Daoy (cell line): ENCODE measurements at places on chromosomes 1 and 21. TPM values are rescaled to one million over a fixed set of nuclear protein-coding genes. Genes with fewer than 3 reads are reported as not detected.

DNA sequence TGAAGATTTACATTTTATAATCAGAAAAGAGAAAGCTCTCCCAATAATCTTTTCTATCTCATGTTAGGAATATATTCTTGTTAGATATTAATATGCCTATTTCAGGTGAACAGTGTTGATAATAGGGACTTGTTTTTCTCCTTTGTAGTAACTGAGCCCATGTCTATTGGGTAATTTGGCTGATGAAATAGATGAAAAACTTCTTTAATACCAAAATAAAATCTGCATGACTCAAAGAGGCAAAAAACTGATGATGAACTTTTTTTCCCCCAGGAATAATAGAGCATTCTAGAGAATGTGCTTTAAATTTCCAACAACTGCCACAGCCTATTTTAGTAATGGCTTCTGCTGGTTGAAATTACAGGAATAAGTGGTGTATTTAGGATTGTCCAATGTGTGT lies 178.9 kb upstream of the GREM2 start:
- DNase-seq: no peak

The OTUD3 gene
- total RNA-seq: 4.7 and 5.0 TPM in 2 replicates

DNA sequence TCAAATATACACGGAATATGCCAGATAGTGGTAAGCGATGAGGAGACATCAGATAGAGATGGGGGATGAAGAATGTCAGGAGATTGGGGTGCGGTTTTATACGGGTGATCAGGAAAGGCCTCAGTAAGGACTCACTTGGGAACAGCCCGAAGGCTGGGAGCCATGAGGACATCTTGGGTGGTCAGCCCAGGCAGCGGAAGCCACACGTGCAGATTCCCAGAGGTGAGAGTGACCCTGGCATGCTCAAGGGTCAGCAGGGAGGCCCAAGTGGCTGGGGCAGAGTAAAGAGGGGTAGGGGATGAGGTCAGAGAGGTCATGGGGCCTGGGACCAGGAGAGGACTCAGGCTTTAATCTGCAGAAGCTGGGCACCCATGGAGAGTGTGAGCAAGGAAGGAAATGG lies 106.6 kb downstream of the MATN1 start:
- DNase-seq: no peak

DNA sequence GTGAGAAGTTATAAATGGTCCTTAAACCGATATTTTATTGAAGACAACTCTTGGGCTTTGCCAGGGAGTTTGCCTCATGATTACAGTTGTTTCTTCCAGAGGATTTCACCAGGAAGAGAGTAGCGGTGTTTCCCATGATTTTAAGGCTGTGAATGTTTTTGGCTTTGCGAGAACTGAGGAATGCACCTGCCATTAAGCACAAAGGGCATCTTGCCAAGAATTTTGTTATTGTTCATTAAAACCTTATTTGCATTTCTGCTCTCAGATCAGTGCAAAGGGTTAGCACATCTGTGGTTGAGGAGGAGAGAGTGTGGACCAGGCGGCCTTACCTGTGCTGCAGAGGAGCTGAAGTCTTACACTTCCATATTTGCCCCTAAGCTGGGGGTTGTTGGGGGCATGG lies 13.8 kb downstream of the CNIH3 start:
- no peak for DNase-seq

- no peak for DNase-seq
Measured at GRCh38 chr1:64295136-64295535, 91.7 kb downstream of the UBE2U start.

GRCh38 chr1:157203166-157203565 lies 65.0 kb upstream of the ETV3 start:
- DNase-seq: no peak

The MEGF6 gene
- total RNA-seq: 2.5 and 5.1 TPM in 2 replicates

The AKR7A3 gene
- total RNA-seq: 0.40 and 0.77 TPM in 2 replicates

- DNase-seq: no peak
Measured at GRCh38 chr1:107739201-107739600, 225.8 kb downstream of the VAV3 start.

The ADAMTS1 gene
- 33.1 and 35.2 TPM in 2 replicates for total RNA-seq

DNA sequence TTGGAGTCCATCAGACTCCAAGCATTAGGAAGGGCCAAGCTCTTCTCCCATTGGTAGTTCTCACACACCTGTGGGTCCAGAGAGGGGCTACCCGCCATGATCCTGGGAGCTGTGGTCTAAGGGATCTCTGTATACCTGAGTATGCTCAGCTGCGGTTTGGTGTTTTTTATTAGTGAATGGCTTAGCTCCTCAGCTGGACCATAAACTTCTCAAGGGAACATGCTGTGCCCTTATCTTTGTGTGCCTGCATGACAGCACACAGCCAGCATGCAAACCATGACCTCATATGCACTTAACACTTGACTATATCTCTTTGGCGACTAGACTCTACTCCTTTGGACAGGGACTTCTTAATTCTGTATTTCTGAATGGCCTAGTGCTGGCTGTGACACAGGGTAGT lies 94.5 kb downstream of the CD58 start:
- DNase-seq: no peak

DNA sequence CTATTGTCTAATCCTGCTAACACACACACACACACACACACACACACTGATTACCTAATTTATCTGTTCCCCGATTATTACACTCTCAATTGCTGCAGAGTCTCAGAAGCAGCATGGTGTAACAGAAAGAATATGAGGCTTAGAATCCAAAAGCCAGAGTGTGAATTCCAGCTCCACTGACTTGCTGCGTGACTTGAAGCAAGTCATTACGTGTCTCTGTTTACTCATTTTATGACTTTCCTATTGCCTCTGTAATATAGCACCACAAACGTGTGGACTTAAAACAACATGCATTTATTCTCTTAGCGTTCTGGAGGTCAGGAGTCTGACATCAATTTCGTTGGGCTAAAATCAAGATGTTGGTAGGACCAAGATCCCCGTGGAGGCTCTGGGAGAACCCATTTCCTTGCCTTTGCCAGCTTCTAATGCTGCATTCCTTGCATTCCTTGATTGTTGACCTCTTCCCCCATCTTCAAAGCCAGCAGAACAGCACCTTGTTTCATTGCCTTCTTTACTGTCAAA lies 55.9 kb upstream of the ATP5PO start:
- DNase-seq: peak; percentile 53

DNA sequence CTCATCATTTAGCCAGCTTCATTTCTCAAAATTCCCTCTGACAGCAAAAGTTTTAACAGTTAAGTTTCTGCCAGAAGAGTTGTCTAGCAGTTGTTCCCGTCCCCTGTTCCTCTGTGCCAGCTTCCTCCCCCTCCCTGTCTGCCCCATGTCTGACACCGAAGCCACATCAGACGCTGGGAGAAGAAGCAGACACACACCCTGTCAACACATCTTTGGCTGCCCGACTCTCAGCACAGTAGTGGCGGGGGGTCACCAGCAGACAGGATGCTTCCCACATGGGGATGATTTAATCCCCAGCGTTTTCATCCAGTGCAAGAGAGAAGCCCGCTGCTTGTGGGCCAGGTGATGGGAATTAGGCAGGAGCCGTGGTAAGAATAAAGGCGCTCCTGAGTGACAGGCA lies 379.4 kb upstream of the RUNX1 start:
- DNase-seq: peak; percentile 40

DNA sequence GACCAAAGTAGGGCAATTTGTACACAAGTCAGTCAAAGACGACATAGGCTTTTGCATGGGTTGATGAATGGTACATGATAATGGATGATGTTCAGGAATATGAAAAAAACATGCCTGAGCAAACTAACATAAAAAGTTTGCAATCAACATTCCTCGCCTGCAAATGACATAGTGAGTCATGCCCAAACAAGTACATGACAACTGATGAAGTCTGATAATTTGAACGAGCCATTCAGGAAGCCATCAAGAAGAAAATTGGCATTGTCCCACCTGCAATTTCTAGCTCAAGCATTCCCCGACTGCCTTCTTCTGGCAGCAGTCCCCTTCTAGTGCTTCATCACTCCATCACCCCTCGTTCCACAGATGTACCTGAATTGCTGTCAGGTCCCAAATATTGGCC lies 118.4 kb upstream of the NR5A2 start:
- peak; percentile 12 for DNase-seq

GRCh38 chr1:202890392-202890791 lies 1.4 kb upstream of the RABIF start:
- DNase-seq: no peak

The PDZK1IP1 gene
- total RNA-seq: not detected in 2 replicates

DNA sequence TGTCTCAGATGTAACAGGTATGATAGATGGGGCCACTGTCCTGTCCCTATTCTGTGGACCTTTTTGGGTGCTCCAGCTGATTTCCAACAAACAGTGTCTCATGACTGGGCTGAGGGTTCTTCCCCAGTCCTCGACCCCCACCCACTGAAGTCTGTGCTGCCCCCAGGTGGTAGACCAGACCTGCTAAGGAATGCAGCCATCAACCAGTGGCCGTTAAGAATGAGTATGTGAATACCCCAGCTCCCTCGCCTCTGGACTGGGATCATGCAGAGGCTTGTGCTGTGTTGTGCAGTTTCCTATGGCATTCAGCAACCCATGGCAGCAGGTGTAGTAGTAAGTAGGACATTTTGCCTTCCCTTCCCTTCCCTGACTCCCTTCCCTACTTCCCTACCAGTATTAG lies 183.1 kb upstream of the KAZN start:
- peak; percentile 21 for DNase-seq

DNA sequence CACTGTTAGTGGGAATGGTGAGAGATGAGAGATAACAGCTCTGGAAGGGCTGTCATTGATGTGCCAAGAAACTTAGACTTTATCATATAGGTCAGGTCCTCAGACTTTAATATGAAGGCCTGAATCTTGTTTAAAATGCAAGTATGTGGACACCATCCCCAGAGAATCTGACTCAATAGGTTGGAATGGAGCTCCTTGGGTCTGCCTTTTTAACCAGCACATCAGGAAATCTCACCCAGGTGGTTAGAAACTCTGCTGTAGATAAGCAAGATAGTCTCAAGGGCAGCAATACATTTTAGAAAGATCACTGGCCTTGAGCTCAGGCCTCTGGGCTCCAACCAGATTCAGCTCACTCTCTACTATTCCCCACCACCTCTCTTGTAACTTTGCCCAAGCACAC lies 180.4 kb downstream of the SLC44A5 start:
- DNase-seq: no peak

- DNase-seq: no peak
Measured at GRCh38 chr1:7478142-7478790, 292.8 kb upstream of the VAMP3 start.

DNA sequence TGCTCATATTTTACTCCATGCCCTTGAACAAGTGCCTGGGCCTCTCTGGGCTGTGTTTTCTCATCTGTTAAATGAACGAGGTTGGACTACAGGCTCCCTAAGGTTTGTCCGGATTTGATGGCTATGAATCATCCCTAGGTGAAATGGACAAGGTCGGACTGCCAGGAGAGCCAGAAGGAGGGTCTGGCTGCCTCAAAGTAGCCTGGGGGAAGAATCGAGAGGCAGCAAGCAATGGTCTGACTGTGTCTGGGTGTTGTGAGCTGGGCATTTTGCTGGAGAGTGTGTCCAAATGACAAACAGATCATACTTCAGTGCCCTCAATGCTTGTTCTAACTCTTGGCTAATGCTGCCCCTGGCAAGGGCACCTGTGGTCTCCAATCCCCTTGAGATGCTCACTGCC lies 730.9 kb downstream of the PTPRU start:
- no peak for DNase-seq

- DNase-seq: no peak
Measured at GRCh38 chr1:6464915-6465314, 1.1 kb downstream of the TNFRSF25 start.

GRCh38 chr1:211605603-211606331 lies 26.8 kb upstream of the SLC30A1 start:
- DNase-seq: no peak

- DNase-seq: peak; percentile 74
Measured at GRCh38 chr1:183812686-183813569, 8.0 kb downstream of the RGL1 start.
